Right lobe of liver (tissue), 6 donors: ENCODE measurements at places on chromosomes 7 and 10. TPM values are rescaled to one million over a fixed set of nuclear protein-coding genes. Genes with fewer than 3 reads are reported as not detected.

GRCh38 chr7:30448461-30449189 is 30.0 kb downstream of the NOD1 start:
- no peak overlapping the region for H3K4me3 ChIP-seq
- H3K36me3 ChIP-seq, result no peaks in the 10 kb centered on the region

DNA sequence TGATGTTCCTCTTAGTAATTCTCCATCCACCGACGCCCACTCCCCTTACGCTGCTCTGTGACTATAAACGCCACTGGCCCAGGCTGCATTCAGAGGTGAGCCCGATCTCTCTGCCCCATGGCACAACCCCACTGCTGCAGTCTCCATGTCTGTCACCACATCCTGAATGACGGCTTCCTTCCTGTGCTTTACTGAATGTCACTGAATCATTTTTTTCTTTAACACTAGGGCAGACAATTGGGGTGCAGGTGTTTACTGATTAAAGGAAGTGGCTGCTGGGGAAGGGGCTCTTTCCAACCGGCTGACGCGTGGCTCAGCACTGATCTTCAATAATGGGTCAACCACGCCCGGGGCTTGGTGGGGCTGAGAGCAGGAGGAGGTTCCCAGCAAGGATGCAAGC is 208.3 kb downstream of the USP6NL start:
- no peak overlapping the region for H3K27ac ChIP-seq
- H3K4me3 ChIP-seq, result no peak overlapping the region
- H3K27me3 ChIP-seq, result no peaks in the 10 kb centered on the region
- no peaks in the 10 kb centered on the region for H3K4me1 ChIP-seq

CFAP46 gene
- total RNA-seq, result 0.31 TPM

- no peaks in the 10 kb centered on the region for H3K36me3 ChIP-seq
- no peaks in the 10 kb centered on the region for H3K27me3 ChIP-seq
- no peak overlapping the region for H3K27ac ChIP-seq
- no peak for DNase-seq
- no peak overlapping the region for H3K4me3 ChIP-seq
Observed at GRCh38 chr7:137335814-137336213, 7.7 kb downstream of the PTN start.
